ENCODE measurements at places on chromosomes 1 and 21.

- no peak for DNase-seq
Measured at GRCh38 chr1:98179151-98179773, 258.4 kb upstream of the DPYD start.

- no peak for DNase-seq
Measured at GRCh38 chr21:15462092-15462491, 267.7 kb upstream of the USP25 start.

DNA sequence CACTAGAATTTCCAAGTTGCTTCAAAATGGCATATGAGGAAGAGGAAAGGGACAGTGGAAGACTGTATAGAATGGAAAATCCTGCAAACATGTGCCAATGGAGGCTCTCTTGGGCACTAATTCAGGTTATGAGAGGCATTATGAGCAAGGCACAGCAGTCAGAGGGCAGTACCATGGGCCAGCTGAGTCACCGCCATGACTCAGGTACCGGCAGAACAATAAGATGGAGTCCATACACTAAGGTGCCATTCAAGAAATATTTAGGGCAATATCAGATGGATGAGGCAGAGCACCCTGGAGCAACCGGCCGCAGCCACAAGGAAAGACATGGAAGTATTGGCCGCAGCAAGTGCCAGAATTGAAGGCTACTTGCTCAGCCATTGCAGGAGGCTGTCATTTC, 25.6 kb upstream of the VAV3 start:
- DNase-seq, result no peak

- DNase-seq, result no peak
Measured at GRCh38 chr1:244603498-244603897, 49.4 kb upstream of the DESI2 start.

GRCh38 chr21:36608041-36608896, 90.6 kb upstream of the SIM2 start:
- no peak for DNase-seq

GRCh38 chr1:200907611-200908097, 13.0 kb downstream of the INAVA start:
- DNase-seq, result no peak

- peak; percentile 47 for DNase-seq
Measured at GRCh38 chr1:204377800-204378668, 18.3 kb upstream of the PLEKHA6 start.
